CD4-positive, alpha-beta T cell treated with Interferon gamma for 1 hour (primary cell): ENCODE measurements at places on chromosomes 16 and 17.

GRCh38 chr17:48961516-48962233 is 6.7 kb downstream of the GIP start:
- no peak for DNase-seq

DNA sequence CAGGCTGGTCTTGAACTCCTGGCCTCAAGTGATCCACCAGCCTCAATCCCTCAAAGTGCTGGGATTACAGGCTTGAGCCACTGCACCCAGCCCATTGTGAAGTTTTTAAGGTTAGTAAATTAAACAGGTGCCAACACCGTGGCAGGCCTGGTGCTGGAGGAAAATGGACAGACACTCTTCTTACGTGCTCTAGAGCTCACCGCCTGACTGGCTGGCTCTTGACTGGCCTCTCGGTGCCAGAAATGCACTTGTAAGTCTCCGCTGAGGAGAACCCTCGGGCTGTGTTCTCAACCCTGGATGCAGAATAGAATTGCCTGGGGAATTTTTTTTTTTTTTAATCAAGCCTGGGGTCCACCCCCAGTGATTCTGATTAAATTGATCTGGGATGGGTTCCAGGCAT is 10.3 kb upstream of the HAS3 start:
- DNase-seq = no peak

- DNase-seq = no peak
Measured at GRCh38 chr16:67697422-67698185, 21.5 kb downstream of the GFOD2 start.

DNA sequence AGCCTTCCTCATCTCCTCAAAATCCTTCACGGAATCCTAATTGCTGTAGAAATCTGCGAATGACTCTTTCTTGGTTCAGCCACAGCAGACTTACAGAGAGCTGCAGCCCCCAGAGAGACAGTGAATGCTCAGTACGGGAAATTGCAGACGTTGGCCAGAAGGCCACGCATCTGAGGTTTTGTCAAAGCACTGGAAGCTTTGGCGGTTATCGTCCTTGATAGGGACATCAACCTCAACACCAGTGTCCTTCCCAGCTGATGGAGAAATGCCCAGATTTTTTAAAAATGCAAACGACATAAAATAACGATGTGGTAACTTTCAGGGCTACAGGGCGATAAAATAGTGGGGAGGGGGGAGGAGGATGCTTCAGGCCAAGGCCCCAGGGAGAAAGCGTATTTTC is 166.6 kb upstream of the CIBAR2 start:
- no peak for DNase-seq

DNA sequence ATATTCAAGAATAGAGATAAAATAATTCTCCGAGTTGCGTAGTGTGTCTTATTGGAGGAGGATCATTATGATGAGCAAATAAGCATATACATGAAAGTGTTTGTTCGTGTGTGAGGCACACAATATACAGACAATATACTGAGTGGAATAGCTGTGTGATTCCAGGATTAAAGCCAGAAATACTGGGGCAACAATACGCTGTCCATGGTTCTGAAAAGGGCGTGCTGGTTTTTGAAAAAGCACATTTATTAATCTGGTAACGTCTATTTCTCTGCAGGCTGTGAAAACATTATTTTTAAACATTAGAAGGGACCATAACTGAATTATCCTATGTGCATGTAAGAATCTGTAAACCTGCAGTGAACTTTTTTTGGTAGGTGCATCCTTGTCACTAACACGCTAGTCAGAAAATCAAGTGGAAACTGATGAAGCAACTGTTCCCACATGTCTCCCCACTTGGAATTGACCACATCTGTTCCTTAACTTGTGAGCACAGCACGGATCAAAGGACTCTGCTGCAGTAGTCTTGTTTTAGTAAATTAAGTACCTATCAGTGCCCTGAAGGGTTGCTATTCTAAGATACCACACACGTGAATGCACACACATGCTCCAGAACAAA is 346.0 kb downstream of the GRIN2A start:
- no peak for DNase-seq

DNA sequence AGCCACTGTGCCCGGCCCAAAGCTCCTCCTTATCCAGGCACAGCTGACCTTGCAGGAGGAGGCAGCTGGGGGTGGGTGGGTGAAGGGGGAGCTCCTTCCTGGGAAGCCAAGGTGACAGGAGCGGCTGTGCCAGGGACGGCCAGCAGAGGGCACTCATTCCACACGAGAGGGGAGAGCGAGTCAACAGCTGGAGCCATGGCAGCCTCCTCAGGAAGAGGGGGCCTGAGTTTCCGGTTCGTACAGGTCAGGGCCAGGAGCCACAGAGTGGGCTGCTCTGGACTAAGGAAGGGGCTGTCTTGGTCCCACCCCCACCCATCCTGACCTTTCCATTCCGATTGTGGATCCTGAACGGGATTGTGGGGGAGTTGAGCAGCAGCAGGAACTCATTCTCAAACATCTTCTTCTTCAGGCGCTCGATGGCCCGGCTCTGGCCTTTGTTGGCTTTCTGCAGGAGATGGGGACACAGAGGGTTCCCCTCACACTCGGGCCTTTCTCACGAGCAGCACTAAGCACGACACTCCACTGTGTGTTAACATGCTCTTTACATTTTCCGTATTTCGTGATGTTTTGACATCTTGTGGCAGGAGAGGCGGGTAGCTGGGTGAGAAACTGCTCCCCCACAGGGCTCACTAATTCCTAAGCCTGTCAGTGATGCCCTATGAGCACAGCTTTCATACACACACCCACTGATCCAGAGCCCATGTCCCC is 61.6 kb downstream of the TIMM22 start:
- DNase-seq = peak; percentile 23

- no peak for DNase-seq
Measured at GRCh38 chr17:29835435-29836351, 94.3 kb downstream of the SSH2 start.

GRCh38 chr16:57579361-57579665 is 36.9 kb downstream of the ADGRG5 start:
- no peak for DNase-seq
